ENCODE measurements at places on chromosomes 11 and 22. TPM values are rescaled to one million over a fixed set of nuclear protein-coding genes. Genes with fewer than 3 reads are reported as not detected.
A peak's percentile ranks its signal among the peaks of the same experiment; 100 is the strongest.

BATF2 gene
- total RNA-seq = 1.2 TPM

YAP1 gene
- total RNA-seq = not detected

GGTLC2 gene
- not detected for total RNA-seq

CCDC157 gene
- 4.0 TPM for total RNA-seq

TECTA gene
- total RNA-seq = 0.30 TPM

KRTAP5-2 gene
- not detected for total RNA-seq

GRCh38 chr11:45993531-45994001 lies 71.1 kb downstream of the LARGE2 start:
- no peaks in the 10 kb centered on the region for H3K27me3 ChIP-seq
- no peak overlapping the region for H3K4me3 ChIP-seq
- DNase-seq = no peak
- H3K4me1 ChIP-seq = no peaks in the 10 kb centered on the region
- H3K36me3 ChIP-seq = no peaks in the 10 kb centered on the region

GRCh38 chr22:27317971-27318428 lies 483.6 kb downstream of the MN1 start:
- H3K36me3 ChIP-seq = no peaks in the 10 kb centered on the region
- H3K4me1 ChIP-seq = no peaks in the 10 kb centered on the region
- H3K4me3 ChIP-seq = no peak overlapping the region

GRCh38 chr11:78586452-78587046 lies 11.9 kb upstream of the NARS2 start:
- no peaks in the 10 kb centered on the region for H3K4me1 ChIP-seq
- H3K27ac ChIP-seq = no peak overlapping the region
- DNase-seq = no peak
- H3K36me3 ChIP-seq = peaks cover 8% of the 10 kb centered on the region
- no peak overlapping the region for H3K4me3 ChIP-seq

DNA sequence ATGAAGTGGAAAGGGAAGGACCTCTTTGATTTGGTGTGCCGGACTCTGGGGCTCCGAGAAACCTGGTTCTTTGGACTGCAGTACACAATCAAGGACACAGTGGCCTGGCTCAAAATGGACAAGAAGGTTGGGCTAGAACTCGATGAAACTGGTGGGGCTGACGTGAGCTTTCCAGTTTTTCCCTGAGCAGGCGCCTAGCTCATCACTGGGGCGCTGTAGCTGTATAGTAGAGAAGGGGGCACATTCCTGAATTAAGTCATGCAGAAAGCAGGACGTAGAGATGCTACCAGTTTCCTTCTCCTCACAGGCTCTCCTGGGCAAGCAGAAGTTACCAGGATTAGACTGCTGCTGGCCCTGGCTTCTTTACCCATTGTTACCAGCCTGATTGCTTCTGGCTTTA lies 33.3 kb downstream of the NF2 start:
- no peak overlapping the region for H3K4me3 ChIP-seq
- DNase-seq = no peak
- peaks cover 22% of the 10 kb centered on the region for H3K36me3 ChIP-seq
- no peaks in the 10 kb centered on the region for H3K27me3 ChIP-seq
- H3K27ac ChIP-seq = no peak overlapping the region

- no peak overlapping the region for H3K4me3 ChIP-seq
- H3K4me1 ChIP-seq = peaks cover 2% of the 10 kb centered on the region
- H3K27ac ChIP-seq = no peak overlapping the region
- H3K36me3 ChIP-seq = peaks cover 9% of the 10 kb centered on the region
These were observed 44.7 kb upstream of the ZBTB44 start for GRCh38 chr11:130359419-130359818.

GRCh38 chr11:94815705-94816344 lies 47.7 kb downstream of the AMOTL1 start:
- H3K4me3 ChIP-seq = no peak overlapping the region
- peaks cover 4% of the 10 kb centered on the region for H3K27me3 ChIP-seq
- no peak for DNase-seq
- no peak overlapping the region for H3K27ac ChIP-seq

DNA sequence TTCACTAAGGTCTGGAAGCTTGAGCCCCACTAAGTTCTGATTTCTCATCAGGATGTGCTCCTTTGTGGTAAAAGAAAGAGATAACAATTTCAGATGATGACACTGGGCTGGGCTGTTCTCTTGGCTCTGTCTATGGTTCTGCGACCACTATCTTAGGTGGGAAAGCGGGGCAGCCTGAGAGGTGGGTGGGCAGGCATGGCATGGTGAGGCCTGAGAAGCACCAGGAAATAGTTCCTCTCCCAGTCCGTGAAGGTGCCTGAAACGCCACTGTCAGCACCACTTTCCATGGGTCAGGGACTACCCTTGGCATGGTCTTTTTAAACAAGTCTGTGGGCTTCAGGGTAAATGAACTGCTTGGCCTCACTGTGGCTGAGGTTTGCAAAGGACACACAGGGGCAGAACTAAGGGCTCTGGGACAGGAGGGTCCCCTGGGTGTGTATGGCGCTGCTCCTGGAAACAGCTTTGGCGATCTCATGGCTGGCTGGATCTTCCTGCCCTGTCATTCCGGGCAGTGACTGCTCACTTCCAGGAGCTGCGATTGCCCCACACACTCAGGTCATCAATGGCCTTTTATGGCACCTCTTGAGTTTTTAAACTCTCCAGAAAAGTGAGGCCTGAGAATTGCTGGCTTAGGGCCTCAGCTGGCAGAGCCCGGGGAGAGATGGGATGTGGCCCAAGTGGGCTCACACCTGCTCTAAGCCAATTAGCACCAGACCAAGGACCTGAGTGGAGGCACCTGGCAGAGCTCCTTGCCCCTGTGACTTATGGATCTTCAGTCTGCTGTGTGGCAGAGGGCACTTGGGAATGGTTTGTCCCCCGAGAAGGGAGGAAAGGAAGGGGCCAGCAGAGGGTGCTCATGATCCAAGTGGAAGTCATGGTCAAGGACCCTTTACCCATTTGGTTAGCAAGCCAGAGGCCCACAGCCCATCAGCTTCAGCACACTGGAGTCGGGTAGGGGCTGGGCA lies 55.6 kb upstream of the LYVE1 start:
- H3K36me3 ChIP-seq = no peaks in the 10 kb centered on the region
- peak overlapping the region; percentile 12 for H3K4me3 ChIP-seq
- H3K4me1 ChIP-seq = peaks cover 16% of the 10 kb centered on the region
- no peak for DNase-seq
- peak overlapping the region; percentile 86 for H3K27ac ChIP-seq
- peaks cover 3% of the 10 kb centered on the region for H3K27me3 ChIP-seq

DNA sequence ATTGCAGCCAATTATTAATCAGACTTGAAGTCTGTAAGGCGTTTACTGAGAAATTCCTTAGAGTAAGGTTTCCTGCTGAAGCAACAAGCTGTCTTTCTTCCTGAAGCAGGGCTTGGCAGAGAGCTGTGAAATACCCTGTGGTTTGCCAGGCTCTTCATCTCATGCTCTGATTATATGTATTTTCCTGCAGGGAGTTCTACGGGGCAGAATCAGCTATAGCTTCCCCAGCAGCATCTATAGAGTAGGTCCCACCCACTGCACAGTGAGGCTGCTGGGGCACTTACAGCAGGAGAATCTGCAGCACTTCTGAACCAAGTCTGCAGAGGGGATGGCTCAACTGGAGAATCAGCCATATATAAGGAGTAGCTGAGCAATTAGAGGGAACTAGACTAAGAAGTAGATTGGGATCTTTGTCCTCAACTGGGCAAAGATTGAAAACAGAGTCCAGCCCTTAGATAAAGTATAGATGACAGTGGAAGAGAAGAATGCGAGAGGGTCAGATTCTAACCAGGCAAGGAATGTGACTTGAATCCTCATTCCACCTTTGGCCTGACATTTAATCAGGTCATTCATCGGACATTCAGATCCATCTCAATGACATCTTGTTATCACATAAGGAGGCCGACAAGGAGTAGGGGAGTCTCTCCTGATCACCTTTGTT lies 37.6 kb downstream of the CNTF start:
- H3K4me1 ChIP-seq = peaks cover 2% of the 10 kb centered on the region
- no peak overlapping the region for H3K27ac ChIP-seq
- H3K27me3 ChIP-seq = no peaks in the 10 kb centered on the region
- H3K36me3 ChIP-seq = no peaks in the 10 kb centered on the region
- no peak overlapping the region for H3K4me3 ChIP-seq
- no peak for DNase-seq

GRCh38 chr11:13110929-13111812 lies 102.1 kb downstream of the RASSF10 start:
- H3K27me3 ChIP-seq = peaks cover 13% of the 10 kb centered on the region
- no peak overlapping the region for H3K4me3 ChIP-seq
- no peaks in the 10 kb centered on the region for H3K36me3 ChIP-seq
- no peak overlapping the region for H3K27ac ChIP-seq

- H3K36me3 ChIP-seq = peaks cover 16% of the 10 kb centered on the region
- no peak overlapping the region for H3K27ac ChIP-seq
- H3K27me3 ChIP-seq = no peaks in the 10 kb centered on the region
- no peak overlapping the region for H3K4me3 ChIP-seq
- no peaks in the 10 kb centered on the region for H3K4me1 ChIP-seq
- DNase-seq = peak; percentile 12
These were observed 61.7 kb downstream of the DGCR2 start for GRCh38 chr22:19060356-19061009.

- H3K4me1 ChIP-seq = no peaks in the 10 kb centered on the region
- H3K4me3 ChIP-seq = no peak overlapping the region
These were observed 20.9 kb downstream of the BRSK2 start for GRCh38 chr11:1410366-1411291.

GRCh38 chr22:45627489-45628233 lies 44.0 kb upstream of the ATXN10 start:
- no peaks in the 10 kb centered on the region for H3K36me3 ChIP-seq
- H3K27ac ChIP-seq = no peak overlapping the region
- H3K27me3 ChIP-seq = peaks cover 30% of the 10 kb centered on the region
- no peak for DNase-seq
- no peaks in the 10 kb centered on the region for H3K4me1 ChIP-seq

- no peaks in the 10 kb centered on the region for H3K36me3 ChIP-seq
- no peaks in the 10 kb centered on the region for H3K4me1 ChIP-seq
- no peak overlapping the region for H3K27ac ChIP-seq
- DNase-seq = no peak
These were observed 23.5 kb downstream of the TESMIN start for GRCh38 chr11:68727783-68728182.

DNA sequence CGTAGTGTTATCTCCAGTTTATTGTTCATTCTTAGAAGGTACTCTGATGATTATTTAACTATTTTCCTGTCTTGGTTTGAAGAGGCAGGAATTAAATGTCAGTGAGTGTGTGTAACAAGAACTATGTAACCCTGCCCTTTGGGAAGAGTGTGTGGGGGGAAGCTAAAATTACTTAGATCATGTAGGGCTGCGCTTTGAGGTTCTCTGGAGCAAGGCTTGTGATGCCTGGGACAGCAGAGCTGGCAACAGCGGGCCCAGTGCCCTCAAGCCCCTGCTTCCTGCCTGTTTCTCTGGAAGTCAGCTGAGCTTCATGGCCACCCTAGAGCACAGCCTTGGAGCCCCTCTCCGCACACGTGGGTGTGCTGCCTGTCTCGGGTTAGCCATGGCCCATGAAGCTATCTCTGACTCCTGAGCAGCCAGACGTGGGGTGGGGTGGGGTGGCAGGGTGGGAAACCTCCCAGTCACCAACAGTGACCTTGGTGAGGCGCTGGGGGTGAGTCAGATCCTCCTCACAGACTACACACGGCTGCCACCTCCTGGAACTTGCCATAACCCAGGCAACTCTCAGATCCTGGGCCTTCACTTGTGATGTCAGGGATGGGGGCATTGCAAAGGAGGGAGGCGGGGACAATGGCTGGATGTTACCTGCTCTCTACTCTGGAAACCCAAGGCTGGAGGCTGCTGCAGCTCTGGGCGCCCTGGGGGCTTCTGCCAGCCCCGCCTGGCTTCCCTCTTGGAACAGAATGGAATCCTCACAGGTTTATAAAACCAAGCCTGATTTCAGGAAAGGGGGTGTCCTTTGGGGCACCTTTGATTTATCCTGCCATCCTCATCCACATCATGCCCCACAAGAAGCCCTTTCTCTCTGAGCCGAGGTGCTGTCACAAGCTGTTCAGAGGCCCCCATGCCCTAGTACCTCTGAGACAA lies 88.6 kb downstream of the SNX19 start:
- no peaks in the 10 kb centered on the region for H3K36me3 ChIP-seq
- no peak overlapping the region for H3K27ac ChIP-seq
- no peak for DNase-seq

- H3K36me3 ChIP-seq = no peaks in the 10 kb centered on the region
- DNase-seq = peak; percentile 30
- H3K27ac ChIP-seq = no peak overlapping the region
- peaks cover 7% of the 10 kb centered on the region for H3K27me3 ChIP-seq
- peaks cover 9% of the 10 kb centered on the region for H3K4me1 ChIP-seq
- H3K4me3 ChIP-seq = no peak overlapping the region
These were observed 82.3 kb downstream of the RCN1 start for GRCh38 chr11:32172848-32173834.

GRCh38 chr11:122751292-122752070 lies 86.8 kb upstream of the CRTAM start:
- no peaks in the 10 kb centered on the region for H3K27me3 ChIP-seq
- H3K4me1 ChIP-seq = peaks cover 80% of the 10 kb centered on the region
- H3K4me3 ChIP-seq = no peak overlapping the region
- DNase-seq = no peak

DNA sequence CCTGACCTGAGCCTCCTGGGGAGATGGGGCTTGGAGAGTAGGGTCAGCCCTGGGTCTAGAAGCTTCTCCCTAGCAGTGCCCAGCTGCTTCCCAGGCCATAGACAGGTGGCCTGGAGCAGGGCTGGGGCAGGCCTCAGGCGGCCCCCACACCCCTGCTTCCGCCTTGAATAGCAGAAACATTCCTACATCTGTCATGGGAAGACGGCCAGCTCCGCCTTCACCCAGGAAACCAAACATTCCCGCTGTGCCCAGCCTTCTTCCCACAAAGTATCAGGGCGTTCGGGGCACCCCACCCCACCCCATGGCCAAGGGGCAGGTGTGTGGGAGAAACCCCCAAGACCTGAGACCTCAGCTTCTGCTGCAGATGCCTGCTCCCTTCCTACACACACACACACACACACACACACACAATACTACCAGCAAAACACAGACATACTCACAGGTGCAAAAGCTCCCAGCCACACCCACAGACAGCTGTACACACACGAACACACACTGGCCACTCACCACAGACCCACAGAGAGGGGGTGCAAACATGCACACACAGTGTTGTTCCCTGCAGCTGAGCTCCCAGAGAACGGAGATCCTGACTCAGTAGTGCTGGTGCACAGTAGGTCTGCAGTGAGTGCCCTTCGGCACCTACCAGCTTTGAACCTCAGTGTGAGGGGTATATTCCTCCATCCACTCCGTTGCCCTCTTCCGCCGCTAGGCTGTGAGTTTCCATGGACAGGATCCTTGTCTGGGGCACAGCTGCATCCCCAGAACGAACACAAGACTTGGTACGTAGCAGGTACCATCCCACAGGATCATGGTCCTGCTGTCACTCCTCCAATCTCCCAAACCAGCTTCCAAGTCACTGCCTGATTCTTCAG lies 37.4 kb downstream of the PDGFB start:
- peak; percentile 28 for DNase-seq
- no peak overlapping the region for H3K27ac ChIP-seq
- peaks cover 22% of the 10 kb centered on the region for H3K27me3 ChIP-seq
- peak overlapping the region; percentile 32 for H3K4me3 ChIP-seq

GRCh38 chr11:40403321-40403720 lies 1056.1 kb downstream of the LRRC4C start:
- no peak overlapping the region for H3K27ac ChIP-seq
- no peak for DNase-seq
- H3K4me1 ChIP-seq = no peaks in the 10 kb centered on the region
- H3K4me3 ChIP-seq = no peak overlapping the region
- H3K27me3 ChIP-seq = no peaks in the 10 kb centered on the region
